Muscle of leg (tissue), 16 donors: ENCODE measurements at places on chromosomes 3 and 15. TPM values are rescaled to one million over a fixed set of nuclear protein-coding genes. Genes with fewer than 3 reads are reported as not detected.

GRCh38 chr3:141243271-141243707, 11.7 kb downstream of the PXYLP1 start:
- no peak overlapping the region for H3K4me3 ChIP-seq
- H3K27me3 ChIP-seq: no peaks in the 10 kb centered on the region
- no peak overlapping the region for H3K27ac ChIP-seq
- peaks cover 39% of the 10 kb centered on the region for H3K4me1 ChIP-seq
- H3K36me3 ChIP-seq: no peaks in the 10 kb centered on the region

DNA sequence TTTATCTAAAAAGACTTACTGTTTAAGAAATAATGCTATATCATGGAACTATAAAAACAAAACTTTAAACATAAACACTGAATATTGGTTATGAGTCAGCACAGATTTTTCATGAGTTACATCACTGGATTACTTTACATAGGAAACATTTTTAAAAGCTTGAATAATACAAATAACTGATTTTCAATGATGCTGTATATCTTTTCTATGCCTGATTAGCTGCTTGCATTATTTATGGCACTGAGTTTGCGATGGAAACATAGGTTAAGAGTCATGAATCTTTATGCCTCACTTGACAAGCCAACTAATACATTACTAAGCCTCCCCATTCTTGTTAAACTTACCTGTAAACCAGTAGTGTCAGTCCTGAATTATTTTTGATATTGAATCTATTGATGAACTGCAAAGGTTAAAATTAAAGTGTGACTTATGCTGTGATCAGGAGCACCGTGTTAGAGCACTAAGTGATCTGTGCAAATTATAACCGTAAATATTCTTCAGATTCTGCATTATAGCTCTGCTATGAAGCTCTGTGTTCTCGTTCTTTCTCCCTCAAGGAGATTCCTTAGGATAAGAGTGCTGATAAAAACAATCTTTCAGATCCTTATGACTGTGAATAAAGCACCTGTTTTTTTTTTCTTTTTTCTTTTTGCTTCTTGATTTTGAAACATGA, 437.3 kb upstream of the BCHE start:
- H3K4me3 ChIP-seq: no peak overlapping the region
- DNase-seq: no peak
- H3K27ac ChIP-seq: no peak overlapping the region
- no peaks in the 10 kb centered on the region for H3K4me1 ChIP-seq

GRCh38 chr3:98874602-98875249, 26.8 kb downstream of the DCBLD2 start:
- H3K27ac ChIP-seq: no peak overlapping the region
- DNase-seq: no peak
- H3K4me3 ChIP-seq: no peak overlapping the region
- H3K27me3 ChIP-seq: no peaks in the 10 kb centered on the region

- H3K27me3 ChIP-seq: no peaks in the 10 kb centered on the region
- H3K27ac ChIP-seq: no peak overlapping the region
- H3K36me3 ChIP-seq: no peaks in the 10 kb centered on the region
- no peak overlapping the region for H3K4me3 ChIP-seq
Measured at GRCh38 chr3:33898901-33899300, 100.5 kb downstream of the PDCD6IP start.

Gene PLXNB1
- 11.3 TPM for total RNA-seq

Gene NTRK3
- total RNA-seq: 3.1 TPM

Gene BSN
- 0.44 TPM for total RNA-seq
